ENCODE measurements at places on chromosomes 2 and 18.

DNA sequence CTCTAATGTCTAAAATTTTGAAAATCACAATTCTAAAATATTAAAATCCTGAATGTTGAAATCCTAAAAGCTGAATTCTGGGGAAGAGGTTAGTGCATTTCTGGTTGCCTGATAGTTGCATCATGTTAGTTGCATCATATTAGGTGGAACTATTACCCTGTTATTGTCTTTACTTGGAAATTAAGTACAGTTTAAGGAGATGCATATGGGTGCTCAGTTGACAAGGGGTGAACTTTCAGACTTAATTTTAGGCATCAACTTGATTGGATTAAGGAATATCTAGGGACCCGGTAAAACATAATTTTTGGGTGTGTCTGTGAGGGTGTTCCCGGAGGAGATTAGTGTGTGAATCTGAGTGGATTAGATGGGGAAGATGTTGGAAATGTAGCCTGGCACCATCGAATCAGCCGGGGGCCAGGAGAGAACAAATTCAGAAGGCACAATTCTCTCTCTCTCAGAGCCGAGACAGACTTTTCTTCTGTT, 409.8 kb downstream of the PLCL1 start:
- no peak for DNase-seq

DNA sequence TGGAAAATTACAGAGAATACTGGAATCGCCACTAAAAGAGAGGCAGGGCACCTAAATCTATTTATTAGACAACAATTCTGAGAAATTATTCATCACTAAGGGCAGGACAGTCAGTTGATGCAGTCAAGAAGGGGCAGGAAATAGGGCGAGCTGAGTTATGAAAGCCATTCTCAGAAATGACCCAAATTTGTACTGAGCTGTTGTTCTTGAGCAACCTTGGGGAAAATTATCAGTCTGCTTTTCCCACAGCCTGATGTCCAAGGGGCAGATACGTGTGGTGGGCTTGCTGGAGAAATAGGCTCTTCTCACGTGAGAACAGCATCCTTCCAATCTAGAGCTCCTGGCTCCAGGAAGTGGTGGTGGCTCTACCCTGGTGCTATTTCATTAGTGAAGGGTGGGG, 38.6 kb downstream of the STON1 start:
- no peak for DNase-seq

- no peak for DNase-seq
Observed at GRCh38 chr2:129763966-129764365, 215.5 kb upstream of the RAB6C start.

DNA sequence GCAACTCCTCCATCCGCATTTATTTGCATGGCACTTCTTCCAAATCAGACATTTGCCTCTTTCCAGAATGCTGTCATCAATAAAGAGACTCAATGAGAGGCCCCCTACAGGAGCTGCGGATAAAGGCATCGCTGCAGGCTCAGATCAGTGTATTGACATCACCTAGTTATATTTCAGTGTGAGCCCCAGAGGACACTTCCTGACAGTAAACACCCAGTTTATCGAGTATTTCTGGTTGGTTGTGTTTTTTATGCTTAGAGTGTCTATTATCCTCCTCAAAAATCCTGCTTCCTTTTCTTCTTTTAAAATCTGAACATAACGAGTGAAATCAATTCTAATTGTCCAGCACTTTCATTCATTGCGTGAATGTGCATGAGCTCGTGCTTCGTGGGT, 38.8 kb downstream of the NRP2 start:
- DNase-seq: no peak

DNA sequence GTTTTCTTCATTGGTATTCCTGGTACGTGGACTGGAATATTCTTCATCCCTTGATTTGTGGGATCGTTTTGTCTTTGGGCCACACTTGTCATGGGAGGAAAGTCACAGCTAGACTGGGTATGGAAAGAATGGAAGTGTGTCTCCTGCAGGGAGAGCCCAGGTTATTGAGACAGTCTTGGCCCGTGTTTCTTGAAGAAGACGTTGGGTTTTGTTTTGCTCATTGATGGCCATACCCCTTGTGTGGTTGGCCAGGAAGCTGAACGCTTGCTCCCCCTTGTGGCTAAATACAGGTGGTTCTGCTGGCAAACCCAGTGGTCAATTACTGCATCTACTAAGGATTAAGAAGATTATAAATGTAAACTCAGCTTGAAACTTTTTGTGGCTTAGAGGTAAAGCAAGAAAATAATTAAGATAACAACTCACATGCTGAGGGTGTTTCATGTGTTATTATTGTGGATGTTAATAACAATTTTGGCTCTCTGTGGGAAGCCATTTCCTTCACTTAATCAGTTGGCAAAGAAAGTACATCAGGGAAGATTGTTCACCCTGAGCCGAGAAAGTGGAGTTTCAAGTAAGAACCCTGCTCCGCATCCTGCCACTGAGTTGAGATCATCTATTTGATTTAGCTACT, 91.8 kb downstream of the NEDD4L start:
- peak; percentile 86 for DNase-seq

DNA sequence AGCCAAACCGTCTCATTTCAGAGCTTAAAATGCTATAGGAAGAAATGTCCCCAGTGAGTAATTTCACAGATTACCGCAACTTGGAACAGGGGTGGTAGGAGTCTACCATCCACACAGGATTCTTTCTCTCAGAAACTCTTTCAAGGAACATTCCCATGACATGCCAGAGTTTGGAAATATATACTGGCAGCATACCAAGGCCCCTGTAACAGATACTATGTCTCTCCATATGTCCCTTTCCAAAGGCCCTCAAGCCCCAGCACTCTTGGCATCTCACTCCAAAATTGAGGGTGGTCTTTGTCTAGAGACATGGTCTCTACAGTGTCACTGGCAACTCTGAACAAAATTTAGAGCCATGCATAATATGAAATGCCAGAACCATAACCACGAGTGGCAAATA, 11.0 kb downstream of the FIGLA start:
- DNase-seq: no peak

- no peak for DNase-seq
Observed at GRCh38 chr2:21245565-21245964, 121.8 kb downstream of the TDRD15 start.
